ENCODE measurements at places on chromosomes 5 and 9.
A peak's percentile ranks its signal among the peaks of the same experiment; 100 is the strongest.

- peak; percentile 37 for DNase-seq
Observed at GRCh38 chr9:93143830-93144530, 9.9 kb upstream of the NINJ1 start.

- no peak for DNase-seq
Observed at GRCh38 chr9:34599546-34599945, 10.0 kb upstream of the CNTFR start.

- DNase-seq = no peak
Observed at GRCh38 chr9:22682961-22683699, 236.5 kb downstream of the DMRTA1 start.

DNA sequence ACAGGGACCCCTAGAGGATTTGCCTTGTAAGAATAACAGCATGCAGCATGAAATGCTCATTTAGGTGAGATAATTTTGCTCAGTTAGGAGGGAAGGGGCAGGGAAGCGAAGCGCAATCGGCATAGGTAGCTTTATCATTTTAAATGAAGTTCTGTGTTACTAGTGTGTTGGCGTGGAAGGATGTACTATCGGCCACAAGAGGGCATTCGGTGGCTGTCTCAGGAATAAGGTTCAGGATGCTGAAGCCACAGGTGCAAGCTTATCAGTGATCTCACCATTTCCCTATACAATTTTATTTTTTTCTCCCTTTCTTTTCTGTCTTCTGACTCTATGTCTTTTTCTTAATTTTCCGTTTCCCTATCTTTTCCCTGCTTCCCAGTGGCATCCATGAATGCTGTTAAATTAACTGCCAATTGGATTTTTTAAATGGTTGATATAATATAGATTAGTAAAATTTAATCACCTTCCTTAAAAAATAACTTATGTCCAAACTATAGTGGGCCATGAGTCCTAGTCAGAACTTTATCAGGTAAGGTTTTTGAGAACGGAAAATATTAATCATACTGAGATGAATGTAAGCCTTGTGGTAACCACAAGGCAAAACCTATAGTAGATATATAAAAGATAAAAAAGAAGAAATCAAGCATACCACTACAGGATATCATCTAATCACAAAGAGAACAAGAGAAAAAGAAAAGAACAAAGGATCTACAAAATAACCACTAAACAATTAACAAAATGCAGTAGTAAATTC lies 1.2 kb upstream of the INSL6 start:
- peak; percentile 39 for DNase-seq

- no peak for DNase-seq
Observed at GRCh38 chr9:131252120-131252519, 24.2 kb downstream of the FAM78A start.

- no peak for DNase-seq
Observed at GRCh38 chr9:137876781-137877386, 698 bp upstream of the CACNA1B start.

All from activated CD4-positive, alpha-beta T cell treated with anti-CD3 and anti-CD28 coated beads for 1 hour (primary cell).